NCI-H1092 treated with DMSO at 0.1 percent for 48 hours (cell line): ENCODE measurements at places on chromosomes 1 and 21.

DNA sequence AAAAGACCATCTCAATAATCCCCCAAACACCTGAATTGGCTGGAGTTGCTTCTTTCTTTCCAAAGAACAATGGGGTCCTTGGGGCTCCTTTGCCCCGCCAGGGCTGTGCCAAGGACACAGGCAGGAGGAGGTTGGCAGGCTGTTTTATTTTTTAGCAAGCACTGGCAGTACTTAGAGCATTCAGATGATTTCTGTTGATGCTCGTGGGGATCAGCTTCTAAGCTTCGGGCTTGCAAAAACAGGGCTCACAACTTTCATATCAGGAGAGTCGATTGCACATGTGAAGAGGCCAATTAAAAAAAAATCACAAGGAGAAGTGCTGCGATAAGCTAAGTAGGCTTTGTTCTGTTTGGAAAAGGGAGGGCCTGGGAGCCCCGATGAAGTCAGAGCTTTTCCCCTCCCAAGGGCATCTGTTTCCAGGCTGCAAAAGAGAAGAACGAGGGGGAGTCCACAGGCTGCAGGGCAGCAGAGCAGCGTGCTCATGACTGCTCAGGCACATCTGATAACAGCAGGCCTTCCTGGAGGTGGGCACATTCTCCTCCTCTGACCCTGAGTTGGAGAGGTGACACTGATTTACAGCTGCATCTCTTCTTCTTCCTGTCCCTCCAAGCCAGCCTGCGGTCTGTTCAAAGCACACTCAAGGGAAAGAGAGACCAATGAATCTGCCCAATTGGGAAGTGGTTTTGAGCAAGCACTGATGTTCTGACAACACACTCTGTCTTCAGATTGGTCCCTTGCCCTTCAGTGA, 27.3 kb upstream of the BCAR3 start:
- DNase-seq = peak; percentile 33

DNA sequence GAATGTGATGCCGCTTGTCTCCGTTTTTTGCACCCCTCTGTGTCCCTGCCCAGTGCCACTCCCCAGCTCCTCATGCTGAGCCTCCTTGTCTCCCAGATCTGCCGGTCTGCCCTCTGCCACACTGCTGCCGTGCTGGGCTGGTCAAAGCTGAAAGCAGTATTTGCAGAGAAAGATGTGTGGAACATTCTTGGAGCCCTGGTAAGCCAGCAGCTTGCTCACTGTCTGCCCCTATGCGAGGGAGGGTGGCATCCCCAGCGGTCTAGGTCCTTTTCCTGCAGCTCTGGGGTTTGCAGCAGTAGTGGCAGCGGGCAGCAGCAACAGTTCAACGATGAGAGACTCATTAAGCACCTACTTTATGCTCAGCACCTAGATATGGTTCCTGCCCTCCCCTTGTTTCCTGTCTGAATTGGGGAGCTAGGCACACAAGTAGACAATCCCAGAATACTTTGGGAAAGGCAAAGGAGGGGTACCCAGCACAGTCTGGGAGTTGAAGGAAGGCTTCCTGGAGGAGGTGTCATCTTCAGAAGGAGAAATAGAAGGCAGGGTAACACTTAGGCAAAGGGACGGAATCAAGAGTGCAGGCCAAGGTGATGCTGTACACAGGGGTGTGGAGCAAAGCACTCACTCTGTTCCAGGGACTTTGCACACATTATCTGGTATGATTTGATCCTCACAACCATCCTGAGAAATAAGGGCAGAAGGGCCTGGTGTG, 63.1 kb downstream of the KIF21B start:
- no peak for DNase-seq

- DNase-seq = no peak
These were observed 18.0 kb upstream of the RABGGTB start for GRCh38 chr1:75768016-75768415.

DNA sequence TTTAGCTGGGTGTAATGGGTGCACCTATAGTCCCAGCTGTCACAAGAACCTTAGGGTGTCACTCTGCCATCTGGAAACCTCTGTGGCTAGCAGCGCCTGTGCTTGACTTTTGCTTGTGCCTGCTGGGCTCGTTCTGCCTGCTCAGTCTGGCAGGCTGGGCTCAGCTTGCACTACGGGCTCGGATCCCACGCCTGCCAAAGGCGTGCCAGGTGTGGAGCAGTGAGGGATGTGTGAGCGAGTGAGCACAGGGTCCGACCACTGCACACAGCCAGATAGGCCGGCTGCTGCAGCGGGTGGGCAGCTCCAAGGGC, 2.8 kb upstream of the LSM10 start:
- no peak for DNase-seq

GRCh38 chr1:47184090-47184821, 5.6 kb downstream of the PDZK1IP1 start:
- no peak for DNase-seq

DNA sequence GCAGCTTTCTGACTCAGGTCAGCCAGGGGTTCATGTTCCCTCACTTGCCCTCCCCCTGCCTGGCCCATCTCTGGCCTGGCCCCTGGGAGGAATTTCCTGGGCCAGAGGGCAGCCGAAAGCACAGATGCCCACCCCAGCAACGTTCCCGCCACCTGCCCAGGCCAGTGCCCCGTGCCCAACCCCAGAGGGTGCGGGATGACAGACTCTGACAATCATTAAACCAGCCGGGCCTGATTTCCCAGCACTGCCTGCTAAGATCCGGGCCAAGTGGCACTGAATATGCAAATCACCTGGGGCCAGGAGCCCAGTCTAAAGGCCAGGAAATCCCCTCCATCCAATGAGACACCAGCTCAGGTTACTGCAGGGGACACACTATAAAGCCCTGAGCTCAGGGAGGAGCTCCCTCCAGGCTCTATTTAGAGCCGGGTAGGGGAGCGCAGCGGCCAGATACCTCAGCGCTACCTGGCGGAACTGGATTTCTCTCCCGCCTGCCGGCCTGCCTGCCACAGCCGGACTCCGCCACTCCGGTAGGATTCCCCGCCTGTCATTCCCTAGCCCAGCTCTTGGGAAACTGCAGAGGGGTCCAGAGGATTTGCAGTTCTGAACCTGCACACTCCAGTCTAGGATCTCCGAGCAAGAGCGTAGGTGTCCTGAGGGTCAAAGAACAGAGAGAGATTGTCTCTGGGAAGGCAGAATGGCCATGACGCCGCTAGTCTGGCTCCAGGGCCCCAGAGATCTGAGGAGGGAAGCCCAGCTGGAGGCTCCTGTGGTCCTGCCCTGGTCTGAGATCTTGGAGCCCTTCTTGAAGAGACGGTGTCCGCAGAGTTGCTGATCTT, at the start of gene ELF3:
Gene ELF3 (plus strand): TSS at position 408 of the 836 bp plus-strand sequence. CDS start 550 bp downstream, outside the sequence.
- peak; percentile 89 for DNase-seq

GRCh38 chr1:52002038-52002917, 11.8 kb upstream of the RAB3B start:
- DNase-seq = peak; percentile 73

DNA sequence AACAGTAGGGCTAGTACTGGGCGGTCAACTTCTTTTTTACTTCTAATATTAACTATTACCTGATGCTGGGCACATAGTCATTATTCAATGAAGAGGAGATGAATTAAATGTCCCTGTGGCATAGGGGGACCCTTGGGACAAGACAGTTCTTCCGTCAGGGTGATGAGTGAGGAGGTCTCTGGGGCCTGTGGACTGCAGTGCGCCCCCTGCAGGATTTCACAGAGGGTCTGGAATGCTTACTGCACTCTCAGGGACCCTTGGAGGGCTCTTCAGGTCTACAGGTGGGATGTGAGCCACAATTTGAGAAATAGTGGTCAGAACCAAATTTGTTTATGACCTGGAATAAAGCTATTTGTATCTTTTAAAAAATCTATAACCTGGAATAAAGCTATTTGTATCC, 149.4 kb downstream of the FAM78B start:
- DNase-seq = no peak

- no peak for DNase-seq
These were observed 49.0 kb downstream of the JAK1 start for GRCh38 chr1:64917328-64917861.

GRCh38 chr1:209421978-209422680, 161.4 kb upstream of the CAMK1G start:
- DNase-seq = no peak

- DNase-seq = no peak
These were observed 11.6 kb upstream of the KCNJ15 start for GRCh38 chr21:38244885-38245869.

DNA sequence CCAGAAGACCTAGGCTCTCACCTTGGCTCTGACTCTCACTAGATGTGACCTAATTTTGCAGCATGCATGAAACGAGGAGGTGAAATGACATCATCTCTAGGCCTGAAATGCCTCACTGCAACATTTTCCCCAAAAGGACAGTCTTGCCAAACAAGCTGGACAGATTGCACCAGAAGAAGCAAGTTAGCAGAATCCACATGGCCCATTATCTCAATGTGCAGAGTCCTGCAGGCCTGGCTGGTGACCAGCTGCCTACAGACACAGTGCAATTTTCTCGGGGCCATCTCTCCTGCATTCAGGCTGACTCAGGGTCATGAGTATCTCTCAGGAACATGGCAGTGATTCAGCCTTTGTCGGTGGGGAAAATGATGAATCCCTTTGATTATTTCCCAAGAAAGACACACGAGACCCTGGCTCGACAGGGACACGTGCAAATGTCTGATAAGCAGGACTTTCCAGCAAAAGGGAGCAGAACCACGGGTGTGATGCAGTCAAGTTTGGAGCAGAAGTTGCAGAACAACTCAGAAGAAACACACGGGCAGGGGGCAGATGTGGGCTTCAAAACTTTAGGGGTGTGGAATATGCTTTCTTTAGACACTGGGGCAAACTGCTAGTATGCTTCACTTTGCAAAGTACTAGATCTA, 38.7 kb downstream of the TRIM67 start:
- DNase-seq = no peak

GRCh38 chr1:9905010-9905409, 5.1 kb downstream of the CTNNBIP1 start:
- DNase-seq = no peak

DNA sequence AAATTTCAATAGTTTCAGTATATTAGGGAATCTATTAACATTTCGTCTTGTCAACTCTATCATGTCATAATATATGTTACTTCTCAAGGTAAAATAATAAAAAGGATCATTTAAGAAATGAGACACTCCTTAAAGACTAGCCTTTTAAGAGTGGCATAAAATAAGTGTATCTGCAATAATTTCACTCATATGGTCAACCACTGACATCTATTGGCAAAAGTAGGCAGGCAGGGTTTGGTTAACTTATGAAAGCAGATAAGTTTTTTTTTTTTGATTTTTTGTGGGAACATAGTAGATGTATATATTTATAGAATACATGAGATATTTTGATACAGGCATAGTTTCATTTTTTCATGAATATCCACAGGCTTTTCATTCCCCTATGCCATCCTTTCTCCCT, 5.5 kb upstream of the RGS21 start:
- no peak for DNase-seq

GRCh38 chr1:161330346-161330745, 16.2 kb downstream of the SDHC start:
- no peak for DNase-seq

- DNase-seq = peak; percentile 69
These were observed 62.8 kb upstream of the LAX1 start for GRCh38 chr1:203702130-203702577.

GRCh38 chr1:187384504-187384903, 555.8 kb downstream of the PLA2G4A start:
- no peak for DNase-seq

DNA sequence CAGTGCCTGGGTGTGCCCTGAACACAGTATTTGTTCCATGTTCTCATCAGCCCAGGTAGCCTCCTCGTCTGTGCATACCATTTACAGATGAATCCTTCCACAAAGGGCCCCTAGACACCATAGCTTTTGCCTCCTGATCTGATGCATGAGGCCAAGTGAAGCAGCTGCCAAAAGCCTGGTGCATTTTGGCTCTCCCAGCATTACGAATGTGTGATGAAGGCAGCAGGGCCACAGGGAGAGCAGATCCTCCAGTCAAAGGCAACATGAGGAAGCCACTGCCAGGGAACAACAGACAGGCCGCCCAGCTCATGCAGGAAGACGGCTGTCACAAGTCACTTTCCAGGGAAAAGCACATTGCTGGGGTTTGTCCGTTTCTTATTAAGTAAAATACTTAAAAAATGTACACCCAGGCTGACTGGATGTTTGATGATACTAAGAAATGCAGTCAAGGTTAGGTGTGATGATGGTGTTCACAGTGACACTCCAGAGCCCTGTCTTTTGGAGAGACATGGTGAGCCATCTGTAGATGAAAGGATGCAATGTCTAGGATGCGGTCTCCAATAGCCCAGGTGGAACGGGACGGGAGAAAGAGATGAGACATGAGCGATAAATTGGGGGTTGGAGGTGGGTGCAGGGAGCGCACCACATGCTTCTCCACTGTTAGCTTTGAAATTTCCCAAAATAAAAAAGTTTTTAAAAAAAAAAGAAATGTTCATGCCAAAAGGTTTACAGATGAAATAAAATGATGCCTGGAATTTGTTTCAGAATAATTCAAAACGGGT, 48.7 kb downstream of the NPHP4 start:
- DNase-seq = no peak

DNA sequence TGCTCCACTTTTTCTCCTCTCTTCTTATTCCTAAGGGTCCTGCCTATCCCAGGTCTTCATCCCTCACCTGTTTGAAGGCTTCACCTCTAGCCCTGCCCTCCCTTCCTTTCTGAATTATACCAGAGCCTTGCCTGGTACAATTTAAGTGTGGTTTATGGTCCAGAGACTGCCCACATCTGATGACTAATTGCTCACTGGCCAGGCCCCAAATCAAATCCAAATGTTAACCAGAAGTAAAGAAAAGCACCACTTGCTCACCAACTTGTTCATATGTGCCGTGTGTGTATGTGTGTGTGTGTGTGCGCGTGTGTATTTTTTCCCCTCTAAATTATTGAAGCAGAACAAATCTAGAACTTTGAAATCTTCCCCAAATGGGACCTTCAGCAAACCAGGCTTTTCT, 26.4 kb downstream of the MYOM3 start:
- no peak for DNase-seq

- no peak for DNase-seq
These were observed 513.0 kb downstream of the PTPRU start for GRCh38 chr1:29749024-29749945.

DNA sequence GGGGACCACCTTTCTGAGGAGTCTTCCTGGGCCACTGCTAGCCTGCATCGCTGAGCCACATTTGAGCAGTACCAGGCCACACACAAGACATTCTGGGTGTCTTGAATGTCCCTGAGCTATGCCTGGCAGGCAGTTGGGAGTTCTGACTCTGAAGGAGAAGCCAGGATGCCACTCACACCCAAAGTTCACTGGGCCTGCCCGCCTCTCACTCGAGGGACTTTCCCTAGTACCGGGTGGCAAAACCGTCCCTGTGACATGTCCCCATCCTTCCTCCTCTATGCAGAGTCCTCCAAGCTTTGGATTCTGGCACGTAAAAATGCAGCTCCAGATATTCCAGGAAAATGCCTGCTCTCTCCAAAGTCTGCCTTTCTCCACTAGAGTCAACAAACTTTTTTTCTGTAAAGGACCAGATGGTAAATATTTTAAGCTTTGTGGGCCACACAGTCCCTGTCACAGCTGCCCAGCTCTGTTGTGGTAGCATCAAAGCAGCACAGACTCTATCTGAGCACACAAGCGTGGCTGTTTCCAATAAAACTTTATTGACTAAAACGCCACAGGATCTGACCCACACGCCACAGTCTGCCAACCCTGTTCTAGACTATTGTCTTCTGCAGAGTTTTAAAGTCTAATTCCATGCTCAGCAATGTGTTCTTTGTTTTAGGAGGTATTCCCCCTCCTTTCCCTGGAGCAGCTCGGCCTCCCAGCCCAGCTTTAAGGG, 19.2 kb upstream of the GUCA2B start:
- no peak for DNase-seq
